H7 (cell line): ENCODE measurements at places on chromosomes 7 and 10. TPM values are rescaled to one million over a fixed set of nuclear protein-coding genes. Genes with fewer than 3 reads are reported as not detected.

GRCh38 chr7:150977382-150978125 lies 567 bp downstream of the KCNH2 start:
- peak; percentile 84 for DNase-seq

DNA sequence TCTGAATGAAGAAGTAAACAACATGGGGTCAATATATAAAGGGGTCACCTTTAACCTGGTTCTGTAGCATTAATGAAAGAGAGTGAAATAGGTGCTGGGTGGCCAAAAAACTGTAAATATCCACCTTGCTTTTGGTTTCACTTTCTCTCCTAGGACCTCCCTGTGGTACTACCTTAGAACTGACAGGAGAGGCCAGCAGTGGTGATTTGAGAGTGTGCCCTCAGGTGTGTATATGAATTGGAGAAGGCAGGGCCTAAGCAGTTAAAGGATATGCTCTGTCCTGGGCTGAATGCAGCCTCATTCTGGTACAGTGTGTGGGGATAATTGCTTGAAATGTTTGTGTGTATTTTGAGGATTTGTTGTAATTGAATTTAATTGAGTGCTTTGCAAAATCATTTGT lies 62.0 kb downstream of the BBS9 start:
- peak; percentile 57 for DNase-seq

DNA sequence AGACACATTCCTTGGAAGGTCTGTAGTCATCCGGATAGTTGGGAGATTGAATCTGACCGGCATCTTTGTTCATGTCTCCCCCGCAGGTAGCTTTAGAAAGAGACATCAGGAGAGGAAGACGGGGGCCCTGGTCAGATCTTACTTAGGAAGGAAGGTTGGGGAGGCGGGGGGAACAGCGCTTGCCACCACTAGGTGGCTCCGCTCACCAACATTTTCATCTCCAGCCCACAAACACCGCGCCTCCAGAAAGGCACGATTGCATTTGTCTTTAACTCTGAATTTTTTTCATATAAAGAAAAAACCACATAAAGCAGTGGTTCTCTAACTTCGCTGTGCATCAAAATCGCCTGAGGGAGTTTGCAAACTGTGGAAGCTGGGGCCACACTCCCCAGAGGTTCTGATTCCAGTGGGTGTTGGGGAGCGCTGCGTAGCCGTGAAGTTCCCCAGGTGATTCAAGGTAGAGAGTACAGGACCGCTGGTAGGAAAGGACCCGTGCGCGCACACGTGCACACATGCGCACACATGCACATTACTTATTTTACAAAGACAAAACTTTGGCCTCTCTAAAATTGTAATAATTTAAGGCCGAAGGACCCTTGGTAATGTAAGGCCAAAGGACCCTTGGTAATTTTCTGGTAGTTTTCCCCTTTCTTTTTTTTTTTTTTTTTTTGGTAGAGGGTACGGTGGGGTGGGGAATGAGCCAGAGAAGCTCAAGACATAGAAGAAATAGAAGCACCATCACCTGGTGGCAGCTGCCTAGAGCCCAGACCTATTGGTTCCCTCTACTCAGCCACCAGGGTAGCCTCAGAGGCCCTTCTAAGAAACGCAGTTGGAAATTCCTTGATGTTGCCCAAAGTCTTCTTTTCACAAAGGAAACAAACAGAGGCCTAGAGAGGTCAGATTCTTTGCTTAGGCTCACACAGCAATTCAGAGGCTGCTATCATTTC lies 37.4 kb upstream of the OPALIN start:
- DNase-seq: peak; percentile 93

GRCh38 chr7:41148521-41148951 lies 554.4 kb downstream of the INHBA start:
- DNase-seq: no peak

DNA sequence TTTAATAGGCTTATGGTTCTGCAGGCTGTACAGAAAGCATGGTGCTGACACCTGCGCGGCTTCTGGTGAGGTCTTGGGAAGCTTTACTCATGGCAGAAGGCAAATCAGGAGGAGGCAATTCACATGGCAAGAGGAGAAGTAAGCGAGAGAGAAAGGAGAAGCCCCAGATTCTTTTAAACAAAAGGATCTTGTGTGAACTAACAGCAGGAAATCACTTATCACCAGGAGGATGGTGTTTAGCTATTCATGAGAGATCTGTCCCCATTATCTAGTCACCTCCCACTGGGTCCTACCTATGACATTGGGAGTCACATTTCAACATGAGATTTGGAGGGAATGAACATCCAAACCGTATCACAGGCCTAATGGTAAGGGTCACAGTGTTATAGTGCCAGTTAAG lies 678.0 kb upstream of the KCND2 start:
- DNase-seq: peak; percentile 18

DNA sequence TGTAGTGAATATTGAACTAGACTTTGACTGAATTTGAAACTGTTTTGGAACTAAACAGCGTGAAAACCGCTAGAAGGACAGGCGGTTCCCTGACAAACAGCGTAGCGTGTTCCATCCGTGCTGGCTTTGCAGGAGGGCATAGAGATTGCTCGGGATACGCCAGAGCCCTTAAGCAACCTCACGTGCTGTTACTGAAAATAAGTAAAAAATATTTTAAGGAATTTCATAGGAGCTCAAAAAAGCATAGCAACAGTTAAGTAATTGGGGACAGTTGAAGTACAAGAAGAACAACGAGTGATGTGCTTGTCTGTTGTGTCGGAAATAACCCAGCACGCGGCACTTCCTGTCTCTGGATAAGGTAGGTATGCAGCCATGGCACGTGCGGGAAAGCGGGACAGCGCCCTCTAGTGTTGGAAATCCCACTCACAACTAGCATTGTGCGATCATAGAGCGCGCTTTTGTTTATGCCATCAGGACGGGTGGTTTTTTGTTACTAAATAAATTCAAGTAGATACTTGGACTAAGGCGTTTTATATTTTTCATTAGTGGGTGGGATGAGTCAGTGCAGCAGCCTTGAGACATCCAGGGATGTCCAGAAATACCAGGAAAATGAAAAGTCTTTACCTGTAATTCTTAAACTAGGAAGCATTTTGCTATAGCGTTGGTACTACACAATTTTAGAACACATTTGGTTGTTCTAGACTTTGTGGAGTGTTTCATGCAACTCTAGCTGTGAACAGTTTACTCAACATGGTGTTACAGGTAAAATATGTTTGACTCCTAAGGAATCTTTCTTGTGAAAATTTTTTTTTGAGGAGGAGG lies 50.4 kb downstream of the DNAJB6 start:
- DNase-seq: peak; percentile 85

GRCh38 chr7:74405899-74406512 lies 47.7 kb upstream of the GTF2IRD1 start:
- no peak for DNase-seq

GRCh38 chr10:114167985-114168384 lies 6.0 kb downstream of the CCDC186 start:
- no peak for DNase-seq

DNA sequence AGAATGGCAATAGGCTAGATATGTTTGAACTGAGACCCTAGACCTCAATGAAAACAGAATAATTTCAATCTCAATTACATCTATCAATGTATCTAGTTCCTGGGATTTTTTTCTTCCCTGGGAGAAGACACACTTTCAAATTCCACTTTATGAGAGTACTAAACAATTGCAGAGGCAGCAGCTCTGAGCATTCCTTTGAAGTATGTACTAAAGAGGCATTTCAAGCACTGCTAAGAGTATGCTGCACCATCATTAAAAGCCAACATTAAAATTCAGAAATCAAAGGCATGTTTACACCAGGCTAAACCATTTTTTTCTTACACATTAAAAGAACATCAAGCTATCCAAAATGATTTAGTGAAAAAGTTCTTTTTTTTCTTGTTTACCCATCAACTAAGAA lies 297.9 kb upstream of the CACNA2D1 start:
- no peak for DNase-seq

GRCh38 chr7:149624006-149624405 lies 126.4 kb upstream of the ZNF746 start:
- peak; percentile 71 for DNase-seq

- no peak for DNase-seq
Observed at GRCh38 chr7:81333004-81333403, 414.2 kb upstream of the SEMA3C start.

DNA sequence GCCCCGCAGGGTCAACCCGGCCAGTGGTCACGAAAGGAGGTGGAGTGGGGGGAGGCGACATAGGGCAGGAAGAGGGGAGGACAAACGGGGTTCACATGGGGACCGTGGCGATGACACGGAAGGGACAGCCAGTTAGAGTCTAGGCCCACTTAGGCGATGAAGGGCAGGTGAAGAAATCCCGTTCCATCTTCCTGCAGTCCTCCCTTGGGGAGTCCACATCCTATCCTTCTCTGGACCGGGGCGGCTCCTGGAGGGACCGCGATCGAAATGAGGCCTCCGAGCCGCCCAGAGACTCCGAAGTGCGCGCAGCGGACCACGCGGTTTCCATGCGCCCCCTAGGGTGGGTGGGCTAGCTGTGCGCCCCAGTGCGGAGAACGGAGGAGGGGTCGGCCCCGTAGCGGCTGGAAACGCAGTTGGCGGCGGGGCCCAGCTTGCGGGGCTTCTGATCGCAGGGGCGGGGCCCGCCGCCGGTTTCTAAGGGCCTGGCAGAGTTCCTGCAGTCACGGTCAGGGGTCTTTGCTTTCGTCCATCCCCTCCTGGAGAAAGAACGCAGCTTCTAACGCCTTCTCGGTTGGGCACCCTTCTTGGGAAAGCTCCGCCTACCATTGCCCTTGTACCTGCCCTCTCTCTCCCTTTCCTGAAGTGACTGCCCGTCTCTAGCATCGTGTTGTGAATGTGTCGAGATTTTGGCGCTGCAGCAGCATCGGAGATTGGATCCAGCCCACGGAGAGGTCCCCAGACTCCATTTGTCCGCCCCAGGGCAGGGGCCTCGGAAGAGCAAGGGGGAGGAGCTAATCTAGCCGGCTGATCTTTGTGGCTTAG lies 17.9 kb upstream of the TMEM225B start:
- peak; percentile 85 for DNase-seq

GRCh38 chr10:23096802-23097549 lies 1.6 kb downstream of the MSRB2 start:
- no peak for DNase-seq

HOXA7 gene
- total RNA-seq: not detected in 2 replicates

NEUROD6 gene
- not detected in 2 replicates for total RNA-seq

SLC39A12 gene
- total RNA-seq: 0.03 TPM in 1 of 2 replicates, not detected in the other

PCLO gene
- total RNA-seq: 0.59 and 1.5 TPM in 2 replicates

GIMAP2 gene
- not detected in 2 replicates for total RNA-seq

ZNF212 gene
- total RNA-seq: 9.7 and 10.7 TPM in 2 replicates

ASAH2 gene
- 0.59 and 4.4 TPM in 2 replicates for total RNA-seq

INPP5A gene
- 21.0 and 29.2 TPM in 2 replicates for total RNA-seq

MSS51 gene
- total RNA-seq: 1.7 and 2.2 TPM in 2 replicates
